ENCODE measurements at places on chromosomes 4 and X.
A peak's percentile ranks its signal among the peaks of the same experiment; 100 is the strongest.

- DNase-seq = no peak
Observed at GRCh38 chrX:153596981-153597750, 1.8 kb downstream of the CCNQ start.

- no peak for DNase-seq
Observed at GRCh38 chr4:143384381-143384994, 47.8 kb downstream of the GAB1 start.

- DNase-seq = no peak
Observed at GRCh38 chr4:38368613-38369012, 295.4 kb upstream of the KLF3 start.

DNA sequence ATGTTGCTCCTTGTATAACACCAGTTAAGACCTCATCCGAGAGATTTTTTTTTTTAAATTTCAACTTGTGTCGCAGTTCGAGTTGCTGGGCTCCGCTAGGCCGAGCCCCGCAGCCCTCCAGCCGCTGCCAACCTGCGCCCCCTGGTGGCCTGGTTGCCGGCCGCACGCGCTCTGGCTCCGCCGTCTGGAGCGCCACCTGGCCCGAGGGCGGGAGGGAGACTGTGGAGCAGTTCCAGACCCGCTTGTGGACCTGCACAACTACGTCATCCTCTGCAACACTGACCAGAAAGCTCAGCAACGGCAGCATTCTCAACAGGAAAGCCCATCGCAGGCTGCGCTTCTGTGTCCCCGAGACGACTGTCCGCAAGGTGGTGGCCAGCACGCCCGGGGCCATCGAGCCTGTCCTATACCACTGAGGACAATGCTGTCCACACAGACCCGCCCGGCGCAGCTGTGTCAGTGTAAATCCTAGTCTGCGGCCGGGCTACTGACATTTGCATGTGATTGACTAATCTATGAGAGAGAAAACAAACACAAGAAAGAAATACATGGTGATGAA, 39.1 kb downstream of the ARL9 start:
- peak; percentile 86 for DNase-seq

DNA sequence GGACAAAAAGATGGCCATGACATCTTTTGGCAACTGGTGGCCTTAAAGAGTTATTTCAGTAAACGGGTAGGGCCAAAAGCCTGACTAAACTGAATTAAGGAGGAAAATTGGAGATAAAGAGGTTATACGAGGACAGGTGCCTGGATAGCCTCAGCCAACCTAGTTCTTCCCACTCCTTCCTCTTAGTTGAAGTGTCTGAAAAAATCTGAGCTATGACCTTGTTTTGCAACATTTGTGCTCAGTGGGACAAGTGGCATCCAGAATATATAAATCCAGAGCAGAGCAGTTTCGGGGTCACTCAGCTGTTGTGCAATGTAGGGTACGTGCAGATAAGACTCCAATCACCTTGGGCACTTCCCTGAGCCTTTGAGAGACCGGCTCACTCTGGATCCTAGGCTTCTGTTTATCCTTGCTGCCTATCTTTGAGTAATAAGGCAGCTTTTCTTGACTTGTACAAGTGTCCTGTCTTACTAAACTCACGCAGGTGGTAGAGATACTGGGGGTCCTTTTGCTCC, 50.2 kb upstream of the MORC4 start:
- no peak for DNase-seq

- DNase-seq = peak; percentile 20
Observed at GRCh38 chr4:147076179-147076578, 130.5 kb upstream of the TTC29 start.

DNA sequence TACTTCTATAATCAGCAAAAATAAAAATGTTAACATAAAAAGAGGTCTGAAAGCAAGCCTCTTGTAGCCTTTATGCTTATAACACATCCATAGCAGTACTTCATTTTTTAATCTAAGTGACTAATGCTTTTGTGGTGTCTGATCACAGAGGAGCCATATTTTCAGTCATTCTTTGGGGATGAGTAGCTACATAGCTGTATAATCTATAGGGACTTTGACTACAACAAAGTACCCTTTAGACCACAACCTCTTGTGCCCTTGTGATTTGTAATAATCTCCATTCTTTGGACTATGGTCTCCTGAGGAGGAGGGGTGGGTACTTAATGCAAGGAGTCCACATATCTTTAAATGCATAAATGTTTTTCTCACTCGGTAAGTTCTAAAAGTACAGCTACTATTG, 9.6 kb downstream of the DRP2 start:
- DNase-seq = no peak

GRCh38 chr4:66694739-66695138, 850.6 kb downstream of the CENPC start:
- no peak for DNase-seq

DNA sequence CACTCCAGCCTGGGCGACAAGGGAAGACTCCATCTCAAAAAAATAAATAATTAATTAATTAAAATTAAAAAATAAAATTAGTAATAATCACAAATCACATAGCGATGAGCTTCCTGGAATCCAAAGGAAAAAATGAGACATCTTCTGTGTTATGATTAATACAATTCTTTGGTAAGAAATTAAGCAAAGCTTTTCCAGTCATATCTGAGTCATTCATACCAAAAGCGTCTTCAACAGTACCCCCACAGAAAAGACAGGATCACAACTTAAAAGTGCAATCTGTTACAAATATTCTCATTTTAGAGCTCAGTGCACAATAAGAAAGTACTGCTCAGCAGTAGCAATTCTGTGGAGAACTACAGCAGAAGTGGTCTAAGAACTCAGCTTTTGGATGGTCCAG, 168.5 kb upstream of the MXRA5 start:
- no peak for DNase-seq

DNA sequence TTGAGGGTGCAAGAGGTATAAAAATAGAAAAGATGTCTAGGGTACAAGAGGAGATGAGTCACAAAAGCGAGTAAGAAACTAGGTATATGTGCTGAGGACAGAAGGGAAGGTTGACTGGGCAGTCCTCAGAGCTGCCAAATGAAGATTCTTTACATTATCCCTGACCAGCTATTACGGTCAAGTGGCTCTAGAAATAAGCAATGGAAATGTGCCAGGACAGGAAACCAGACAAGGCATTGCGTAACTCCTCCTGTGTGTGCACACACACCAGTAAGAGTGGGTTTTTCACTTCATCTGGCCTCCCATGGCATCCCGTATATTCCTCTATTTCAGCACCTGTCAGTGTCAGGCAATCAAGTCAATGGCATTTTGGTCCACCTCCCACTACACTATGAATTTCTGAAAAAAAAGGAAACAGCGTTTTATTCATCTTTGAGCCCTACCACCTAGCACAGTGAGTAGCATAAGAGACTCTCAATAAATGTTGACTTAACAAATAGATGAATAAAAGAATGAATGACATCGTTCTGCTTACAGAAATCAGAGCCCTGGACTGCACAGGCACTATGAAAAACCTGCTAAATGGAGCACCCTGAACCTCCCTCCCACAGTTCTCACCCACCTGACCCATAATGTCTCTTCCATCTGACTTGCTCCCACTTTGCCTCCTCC, 62.6 kb upstream of the KLF3 start:
- no peak for DNase-seq

DNA sequence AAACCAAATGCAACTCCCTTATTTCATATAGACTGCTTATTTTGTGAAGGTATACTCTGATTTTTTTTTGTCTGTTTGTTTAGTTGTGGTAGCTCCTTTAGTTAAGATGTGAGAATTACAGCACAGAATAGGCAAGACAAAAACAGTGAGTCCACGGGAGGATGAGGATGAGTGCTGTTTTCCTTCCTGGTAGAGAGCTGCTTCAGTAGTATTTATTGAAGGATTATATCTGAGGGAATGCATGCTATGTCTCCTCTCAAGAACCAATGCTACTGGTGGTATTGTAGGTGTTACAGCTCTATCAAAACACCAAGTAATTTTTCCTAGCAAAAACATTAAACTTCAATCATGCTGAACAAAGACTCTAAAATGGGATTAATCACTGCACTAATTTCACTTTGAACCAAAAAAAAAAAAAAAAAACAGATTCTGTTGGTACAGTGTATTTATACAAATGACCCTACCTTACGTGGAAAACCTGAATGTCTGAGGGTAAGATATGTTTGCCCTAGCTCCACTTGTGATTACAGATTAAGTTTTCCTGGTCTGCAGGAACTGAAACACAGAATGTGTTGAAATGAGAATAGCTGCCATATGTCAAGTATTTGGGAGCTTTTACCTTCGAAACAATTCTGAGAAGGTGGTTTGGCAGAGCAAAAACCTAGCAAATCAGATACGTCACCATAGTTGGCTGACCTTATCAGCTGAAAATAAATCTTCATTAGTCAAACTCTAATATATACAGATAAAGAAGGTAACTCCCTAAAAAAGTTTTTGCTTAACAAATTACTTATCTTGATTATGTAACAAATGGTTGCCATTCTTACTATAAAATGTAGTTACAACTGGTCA, 40.3 kb downstream of the PPP3CA start:
- DNase-seq = no peak

DNA sequence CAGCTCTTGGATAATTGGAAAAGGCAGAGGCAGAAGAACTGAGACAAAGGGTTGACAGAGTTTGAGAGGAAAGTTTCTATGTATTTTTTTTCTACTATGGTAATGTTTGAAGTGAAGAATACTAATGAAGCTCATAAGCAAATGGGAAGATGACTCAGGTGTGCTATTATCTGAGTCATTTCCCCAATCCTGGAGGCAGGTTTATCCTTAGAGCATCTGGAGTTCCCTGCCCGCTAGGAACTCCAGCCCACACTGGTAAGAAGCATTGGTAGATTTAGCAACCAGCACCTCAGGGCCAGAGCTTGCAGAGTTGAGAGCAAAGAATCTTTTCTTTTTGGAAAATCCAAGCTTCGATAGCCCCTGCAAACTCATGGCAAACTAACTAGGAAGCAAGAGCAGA, 55.2 kb downstream of the DOCK11 start:
- no peak for DNase-seq

- DNase-seq = no peak
Observed at GRCh38 chr4:53479736-53480525, 102.5 kb downstream of the FIP1L1 start.

DNA sequence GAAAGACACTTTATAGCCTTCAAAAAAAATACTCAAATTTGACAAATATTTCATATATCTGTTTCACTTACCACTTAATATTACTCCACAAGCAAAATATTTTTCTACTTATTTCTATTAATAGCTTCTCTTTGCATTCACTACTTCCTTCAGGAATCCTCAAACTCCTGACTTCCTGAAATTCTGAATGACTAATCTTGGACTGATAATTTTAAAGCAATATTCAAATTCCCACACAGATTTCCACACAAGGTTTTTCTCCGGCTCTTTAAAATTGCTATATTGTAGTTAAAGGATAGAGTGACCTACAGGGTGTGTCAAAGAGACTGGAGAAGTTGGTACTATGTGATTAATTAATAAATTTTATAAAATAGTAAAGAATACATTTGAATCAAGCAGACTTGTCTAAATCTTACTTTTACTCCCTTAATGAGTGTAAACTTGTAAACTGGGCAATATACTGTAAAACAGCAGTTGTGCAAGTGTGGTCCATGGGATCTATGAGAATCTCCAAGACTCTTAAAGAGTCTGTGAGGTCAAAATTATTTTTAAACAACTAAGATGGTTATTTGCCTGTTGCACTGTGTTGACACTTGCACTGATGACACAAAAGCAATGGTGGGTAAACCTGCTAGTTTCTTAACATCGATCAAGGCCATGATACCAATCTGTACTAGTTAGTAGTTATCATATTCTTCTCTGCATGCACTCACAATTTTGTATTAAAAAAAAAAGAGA, 44.5 kb downstream of the ANKRD17 start:
- DNase-seq = no peak

- no peak for DNase-seq
Observed at GRCh38 chr4:98601708-98602107, 56.7 kb downstream of the TSPAN5 start.

GRCh38 chr4:123767806-123768205, 371.2 kb downstream of the SPRY1 start:
- DNase-seq = no peak

GRCh38 chr4:123806056-123806455, 409.5 kb downstream of the SPRY1 start:
- DNase-seq = no peak

GRCh38 chr4:77510367-77510766, 95.3 kb upstream of the CXCL13 start:
- DNase-seq = no peak

DNA sequence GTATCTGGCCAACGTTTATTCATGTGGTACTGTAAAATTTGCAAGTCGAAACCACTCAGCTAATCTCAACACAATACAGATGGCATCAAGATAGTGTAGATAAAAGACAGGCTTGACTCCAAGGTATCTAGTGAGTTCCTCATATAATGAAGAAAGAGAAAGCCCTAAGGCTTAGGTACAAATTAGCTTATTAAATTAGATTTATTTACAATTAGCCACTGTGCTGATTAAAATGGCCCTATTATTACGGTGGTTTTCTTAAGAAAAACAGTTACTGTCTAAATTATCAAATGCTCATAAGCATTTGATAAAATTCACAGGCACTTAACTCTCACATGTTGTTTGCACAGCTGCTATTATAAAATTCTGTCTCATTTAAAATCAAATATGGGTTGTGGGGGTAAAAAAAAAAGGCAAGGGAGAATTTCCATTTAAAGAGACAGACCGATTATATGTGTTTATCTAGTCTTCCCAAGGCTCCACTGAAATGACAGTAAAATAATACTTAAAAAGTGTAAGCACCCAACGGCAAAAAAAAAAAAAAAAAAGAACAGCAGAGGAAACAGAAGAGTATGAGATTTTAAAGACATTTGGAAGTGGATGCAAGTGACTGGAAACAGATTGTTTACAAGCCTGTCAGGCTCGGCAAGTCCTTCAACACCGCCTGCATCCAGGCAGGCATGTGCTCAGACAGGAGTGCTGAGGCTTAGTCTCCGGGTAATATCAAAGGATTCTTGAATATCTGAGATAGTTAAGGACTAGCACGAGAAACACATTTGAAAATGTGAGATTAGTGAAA, 55.1 kb downstream of the FAM13A start:
- no peak for DNase-seq

DNA sequence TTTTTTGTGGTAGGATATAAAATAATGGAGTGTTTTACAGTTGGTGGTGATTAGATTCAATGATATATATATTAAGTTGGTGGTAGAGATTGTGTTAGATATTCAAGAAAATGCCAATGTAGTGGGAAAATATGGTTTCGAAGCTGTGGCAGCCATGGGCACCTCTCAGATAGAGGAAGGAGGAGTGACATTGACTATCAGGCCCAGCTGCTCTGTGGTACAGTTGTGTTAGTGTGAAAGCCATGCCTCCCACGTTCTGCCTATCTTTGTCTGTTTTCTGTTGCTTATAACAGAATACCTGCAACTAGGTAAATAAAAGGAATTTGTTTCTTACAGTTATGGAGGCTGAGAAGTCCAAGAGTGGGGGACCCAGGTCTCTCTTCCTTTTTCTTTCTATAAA, 101.9 kb downstream of the ARHGAP10 start:
- no peak for DNase-seq

DNA sequence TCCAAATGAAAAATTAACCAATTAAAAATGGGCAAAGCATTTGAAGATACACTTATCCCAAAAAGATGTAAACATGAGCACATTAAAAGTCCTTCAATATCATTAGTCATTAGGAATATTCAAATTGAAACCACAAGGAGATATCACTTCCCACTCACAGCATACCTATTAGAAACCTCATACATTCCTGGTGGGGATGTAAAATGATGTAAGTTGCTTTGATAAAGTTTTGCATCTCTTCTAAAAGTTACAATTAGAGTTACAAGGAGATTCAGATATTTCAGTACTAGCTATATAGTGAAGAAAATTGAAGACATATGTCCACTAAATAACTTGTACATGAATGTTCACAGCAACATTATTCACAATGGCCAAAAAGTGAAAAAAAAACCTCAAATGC, 1109.3 kb upstream of the LCORL start:
- no peak for DNase-seq
